ENCODE measurements at places on chromosomes 5 and 9.

- DNase-seq: no peak
Measured at GRCh38 chr9:21528123-21528808, 46.2 kb upstream of the IFNE start.

DNA sequence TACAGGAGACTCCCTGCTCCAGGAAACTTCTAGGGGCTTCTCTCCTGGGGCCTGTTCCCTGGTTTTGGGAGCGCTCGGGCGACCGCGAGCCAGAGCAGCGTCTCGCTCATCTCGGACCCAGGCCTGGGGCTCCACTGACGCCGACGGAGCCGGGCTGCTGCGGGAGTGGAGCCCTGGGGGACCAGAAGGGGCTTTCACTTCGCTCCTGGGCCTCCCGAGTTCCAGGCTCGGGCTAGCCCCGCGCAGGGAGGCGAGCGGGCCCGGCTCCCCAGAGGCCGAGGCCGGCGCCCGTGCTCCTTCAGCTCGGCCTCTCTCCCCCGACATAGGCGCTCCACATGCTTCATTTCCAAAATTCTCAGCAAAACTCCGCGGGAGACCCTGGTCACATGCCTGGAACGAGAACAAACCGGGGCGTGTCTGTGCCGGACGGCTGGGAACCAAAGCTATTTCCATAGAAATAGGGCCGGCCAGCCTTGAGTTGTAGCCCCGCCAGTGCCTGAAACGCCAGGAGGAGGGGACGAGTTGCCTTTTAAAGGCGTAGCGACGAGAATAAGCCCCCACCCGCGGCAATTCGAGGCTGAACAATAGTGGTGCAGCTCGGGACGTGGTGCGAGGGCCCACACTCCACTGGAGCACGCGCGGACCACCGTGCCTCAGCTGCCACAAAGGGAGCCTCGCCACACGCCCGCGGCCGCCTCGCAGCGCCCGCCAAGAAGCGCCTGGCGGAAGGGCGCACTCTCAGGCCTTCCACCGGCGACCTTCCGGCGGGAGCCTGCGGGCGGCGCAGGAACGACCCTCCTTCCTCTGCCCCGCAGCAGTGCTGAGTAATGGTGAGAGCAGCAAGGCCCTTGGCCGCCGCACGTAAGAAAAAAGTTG is 1.1 kb upstream of the G3BP1 start:
- no peak for DNase-seq

GRCh38 chr9:114799925-114800324 is 5.9 kb downstream of the TNFSF15 start:
- no peak for DNase-seq

GRCh38 chr9:30575691-30576090 is 1808.8 kb upstream of the ACO1 start:
- no peak for DNase-seq

GRCh38 chr9:18580151-18580550 is 106.2 kb downstream of the ADAMTSL1 start:
- DNase-seq: no peak

DNA sequence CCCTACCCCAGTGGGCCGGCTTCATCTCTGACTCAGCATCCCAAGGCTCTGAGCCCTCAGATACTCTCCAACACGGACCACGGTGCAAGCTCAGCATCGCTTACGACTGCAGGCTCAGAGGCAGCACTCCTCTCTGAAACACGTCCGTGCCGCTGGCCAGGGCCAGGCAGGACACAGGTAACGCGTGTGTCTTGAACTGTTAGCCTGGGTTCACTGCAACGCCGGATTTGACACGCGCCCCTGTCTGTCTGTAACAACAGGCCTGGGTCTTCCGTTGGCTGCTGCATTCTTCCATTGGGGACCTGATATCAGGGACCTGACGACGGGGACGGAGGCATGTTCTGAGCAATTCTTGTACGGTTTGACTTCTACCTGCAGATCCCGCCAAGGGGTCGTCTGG is 6.4 kb downstream of the SLC6A3 start:
- no peak for DNase-seq

DNA sequence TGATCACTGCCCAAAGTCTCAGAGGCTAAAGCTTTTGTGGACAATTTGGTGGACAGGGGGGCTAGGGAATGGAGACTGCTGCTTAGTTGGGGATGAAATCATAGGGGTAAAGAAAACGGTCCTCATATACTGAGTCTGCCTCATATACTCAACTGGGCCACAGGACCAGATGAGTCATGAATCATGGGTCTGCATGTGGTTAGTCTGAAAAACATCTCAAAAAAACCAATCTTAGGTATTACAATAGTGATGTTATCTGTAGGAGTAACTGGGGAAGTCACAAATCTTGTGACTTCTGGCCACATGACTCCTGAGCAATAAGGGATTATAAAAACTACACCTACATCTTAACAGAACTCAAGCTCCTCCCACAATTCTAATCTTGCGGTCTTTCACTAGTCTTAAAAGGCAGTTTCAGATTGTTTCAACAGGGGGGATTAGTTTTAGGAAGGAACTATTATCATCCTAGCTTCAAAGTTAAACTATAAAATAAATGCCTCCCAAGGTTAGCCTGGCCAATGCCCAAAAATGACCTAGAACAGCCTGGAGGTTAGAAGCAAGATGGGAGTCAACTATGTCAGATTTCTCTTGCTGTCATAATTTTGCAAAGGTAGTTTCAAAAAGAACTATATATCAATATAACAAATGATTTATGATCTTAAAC is 17.5 kb downstream of the TMEM161B start:
- DNase-seq: no peak

DNA sequence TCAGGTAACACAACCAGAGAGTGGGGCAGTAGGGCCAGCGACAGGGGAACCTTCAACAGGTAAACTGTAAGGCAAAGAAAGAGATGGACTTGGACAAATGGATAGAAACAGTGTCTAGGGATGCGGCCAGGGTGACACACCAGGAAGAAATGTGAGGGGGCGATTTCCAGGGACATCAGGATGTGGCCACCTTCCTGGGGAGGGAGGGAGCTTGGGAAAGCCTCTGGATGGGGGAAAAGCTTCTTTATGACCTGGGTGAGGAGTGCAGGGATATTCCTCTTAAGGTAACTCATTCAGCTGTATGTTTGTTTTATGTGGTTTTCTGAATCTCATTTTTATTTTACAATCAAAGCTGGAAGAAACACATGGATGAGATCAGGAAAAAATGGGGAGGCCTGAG is 11.9 kb upstream of the NXNL2 start:
- no peak for DNase-seq

DNA sequence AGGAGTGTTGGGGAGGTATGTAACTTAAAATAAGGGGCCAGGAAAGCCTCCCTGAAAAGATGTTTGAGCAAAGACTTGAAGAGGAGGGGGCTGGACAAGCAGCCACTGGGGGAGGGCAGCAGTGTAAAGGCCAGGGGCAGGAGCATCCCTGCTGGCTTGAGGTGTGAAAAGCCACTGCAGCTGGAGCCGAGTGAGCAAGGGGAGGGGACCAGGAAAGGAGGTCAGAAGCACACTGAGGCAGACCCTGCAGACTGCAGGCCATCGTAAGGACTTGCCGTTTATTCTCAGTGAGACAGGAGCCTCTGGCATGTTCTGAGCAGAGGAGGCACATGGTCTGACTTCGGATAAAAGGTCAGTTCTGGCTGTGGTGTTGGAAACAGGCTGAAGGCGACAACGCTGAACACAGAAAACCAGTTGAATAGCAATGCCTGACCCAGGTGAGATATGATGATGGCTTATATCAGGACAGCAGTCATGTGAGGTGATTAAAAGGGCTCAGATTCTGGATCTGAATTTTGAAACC is 10.2 kb upstream of the ERGIC1 start:
- no peak for DNase-seq

All from cortex of kidney (tissue), 1 donor.